Cerebellar cortex (tissue), 1 donor: ENCODE measurements at places on chromosomes 5 and 9.

DNA sequence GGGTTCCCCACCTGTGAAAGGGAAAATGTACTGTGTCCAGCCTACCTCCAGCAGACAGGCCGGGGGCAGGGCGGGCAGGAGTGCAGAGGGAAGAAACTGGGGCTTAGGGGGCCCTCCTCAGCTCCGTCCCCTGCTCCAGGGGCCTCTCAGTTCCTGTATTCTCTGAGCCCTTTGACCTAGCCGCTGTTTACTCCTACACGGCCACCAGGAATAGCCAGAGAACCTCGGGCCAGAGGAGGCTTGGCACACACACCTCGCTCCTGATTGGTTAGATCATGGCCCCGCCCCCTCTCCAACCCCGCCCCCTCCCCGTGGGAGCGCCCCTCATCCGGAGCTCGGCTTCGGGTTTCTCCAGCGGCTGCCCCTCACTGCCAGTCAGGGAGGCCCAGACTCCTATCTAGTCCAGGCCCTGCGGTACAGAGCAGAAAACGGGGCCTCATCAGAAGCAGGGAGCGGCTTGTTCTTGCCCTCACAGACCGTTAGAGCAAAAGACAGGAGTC, 2.2 kb downstream of the ST6GALNAC6 start:
- peak; percentile 91 for DNase-seq

GRCh38 chr5:3024126-3024525, 272.6 kb upstream of the IRX2 start:
- no peak for DNase-seq

- peak; percentile 59 for DNase-seq
Measured at GRCh38 chr9:78029551-78030295, 1.9 kb downstream of the GNAQ start.

GRCh38 chr5:55994495-55994997, at the start of gene IL6ST:
Gene IL6ST, minus strand, starts transcription at chr5:55994963. Its CDS starts 18,685 bp downstream, at chr5:55976278.
- peak; percentile 63 for DNase-seq

DNA sequence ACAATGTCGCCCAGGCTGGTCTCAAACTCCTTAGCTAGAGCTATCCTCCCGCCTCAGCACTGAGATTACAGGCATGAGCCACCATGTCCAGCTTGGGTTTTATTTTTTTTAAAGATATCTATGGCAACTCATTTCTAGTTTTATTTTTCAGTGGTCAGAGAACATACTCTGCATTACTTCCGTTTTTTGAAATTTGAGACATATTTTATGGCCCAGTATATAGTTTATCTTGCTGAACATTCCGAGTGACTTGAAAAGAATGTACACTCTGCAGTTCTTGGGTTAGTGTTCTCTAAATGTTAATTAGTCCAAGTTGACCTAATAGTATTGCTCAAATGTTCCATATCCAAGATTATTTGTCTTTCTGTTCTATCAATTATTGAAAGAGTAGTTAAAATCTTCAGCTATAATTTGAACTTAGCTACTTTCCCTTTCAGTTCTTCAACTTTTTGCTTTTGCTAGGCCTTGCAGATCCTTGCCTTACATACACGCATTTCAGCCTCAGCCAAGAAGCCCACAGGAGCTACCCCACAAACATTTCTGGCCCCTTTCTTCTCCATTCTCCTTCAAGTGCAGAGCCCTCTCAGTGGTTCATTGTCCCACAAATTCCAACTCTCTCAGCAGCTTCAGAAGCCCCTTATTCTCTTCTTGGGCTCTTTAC, 22.3 kb upstream of the SNAPC3 start:
- no peak for DNase-seq

DNA sequence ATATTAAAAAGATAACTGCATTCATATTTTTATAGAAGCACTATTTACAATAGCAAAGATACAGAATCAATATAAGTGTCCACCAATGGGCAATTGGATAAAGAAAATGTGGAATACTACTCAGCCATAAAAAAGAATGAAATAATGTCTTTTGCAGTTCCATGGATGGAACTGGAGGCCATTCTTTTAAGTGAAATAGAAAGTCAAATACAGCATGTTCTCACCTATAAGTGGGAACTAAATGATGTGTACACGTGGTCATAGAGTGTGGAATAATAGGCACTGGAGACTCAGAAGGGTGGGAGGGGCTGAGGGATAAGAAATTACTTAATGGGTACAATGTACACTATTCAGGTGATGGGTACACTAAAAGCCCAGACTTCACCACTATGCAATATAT, 53.2 kb downstream of the DENND1A start:
- no peak for DNase-seq

GRCh38 chr9:81022177-81022576, 667.2 kb downstream of the TLE1 start:
- no peak for DNase-seq

DNA sequence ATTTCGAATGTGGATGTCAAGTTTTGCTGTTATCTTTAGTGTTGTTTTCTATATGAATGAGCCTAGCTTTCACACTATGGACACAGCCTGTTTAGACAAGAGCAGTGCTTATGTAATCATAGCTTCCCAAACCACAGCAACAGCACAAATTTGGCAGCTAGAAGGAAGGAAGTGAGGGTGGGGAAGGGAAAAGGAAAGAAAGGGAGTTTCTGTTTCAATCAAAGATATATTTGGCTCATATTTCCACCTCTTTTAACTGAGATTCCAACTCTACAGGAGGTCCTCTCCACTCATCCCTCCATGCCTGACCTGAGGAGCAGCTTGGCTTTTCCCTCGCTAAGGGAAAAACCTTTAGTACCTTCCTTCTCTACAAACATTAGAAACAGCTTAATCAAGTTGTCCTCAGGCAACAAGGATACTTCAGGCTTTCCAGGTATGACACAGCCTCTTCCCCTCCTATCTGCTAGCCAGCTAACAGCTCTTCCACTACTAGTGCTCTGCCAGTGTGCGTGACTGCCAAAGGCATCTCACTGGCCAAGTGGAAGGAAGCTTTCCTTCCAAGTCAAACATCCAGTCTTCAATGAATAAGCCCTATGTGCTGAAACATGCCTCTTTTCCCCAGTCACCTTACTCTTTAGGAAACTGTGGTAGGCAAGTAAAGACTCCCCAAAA, 268.6 kb upstream of the PTGER4 start:
- DNase-seq = no peak

DNA sequence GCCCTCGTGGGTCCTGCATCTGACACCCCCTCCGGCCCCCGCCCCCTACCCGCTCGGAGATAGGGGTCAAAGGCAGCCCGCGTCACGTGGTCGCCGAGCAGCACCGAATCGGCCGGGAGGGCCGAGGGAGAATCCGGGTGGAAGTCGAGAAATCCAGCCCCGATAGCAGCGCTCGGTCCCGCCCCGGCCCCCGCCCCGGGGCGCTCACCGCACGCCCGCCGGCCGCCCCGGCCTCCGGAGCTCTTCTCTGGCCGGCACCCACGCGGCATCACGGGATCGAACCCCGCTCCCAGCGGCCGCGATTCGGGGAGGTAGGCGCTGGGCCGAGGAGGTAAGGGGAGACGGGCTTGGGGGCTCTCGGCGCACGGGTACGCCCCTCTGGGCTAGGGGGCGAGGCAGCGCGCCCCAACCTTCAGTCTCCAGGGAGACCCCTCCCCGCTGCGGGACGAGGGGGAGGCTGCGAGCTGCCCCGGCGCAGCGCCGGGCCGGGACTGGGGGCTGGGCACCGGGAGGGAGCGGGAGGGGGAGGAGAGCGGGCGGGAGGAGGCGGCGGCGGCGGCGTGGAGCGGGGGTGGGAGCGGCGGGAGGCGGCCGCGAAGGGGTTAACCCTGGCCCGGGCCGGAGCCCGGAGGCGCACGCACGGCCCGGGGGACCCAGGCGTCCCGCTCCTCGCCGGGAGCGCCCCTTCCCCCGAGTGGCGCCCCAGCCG, 22.1 kb upstream of the NDST1 start:
- DNase-seq = no peak

GRCh38 chr9:86585422-86586143, 231.4 kb upstream of the TUT7 start:
- no peak for DNase-seq

- no peak for DNase-seq
Measured at GRCh38 chr9:89448381-89448780, 49.5 kb downstream of the SEMA4D start.

- DNase-seq = no peak
Measured at GRCh38 chr5:153084511-153084910, 406.0 kb upstream of the GRIA1 start.
